Stimulated activated naive B cell treated with anti-CD40 and anti-IgM and Interleukin-4, amounts not matched to agents 10 μg/mL and 1 μg/mL and 100 μg/mL, for 72 hours (primary cell): ENCODE measurements at places on chromosomes 2 and 18.

DNA sequence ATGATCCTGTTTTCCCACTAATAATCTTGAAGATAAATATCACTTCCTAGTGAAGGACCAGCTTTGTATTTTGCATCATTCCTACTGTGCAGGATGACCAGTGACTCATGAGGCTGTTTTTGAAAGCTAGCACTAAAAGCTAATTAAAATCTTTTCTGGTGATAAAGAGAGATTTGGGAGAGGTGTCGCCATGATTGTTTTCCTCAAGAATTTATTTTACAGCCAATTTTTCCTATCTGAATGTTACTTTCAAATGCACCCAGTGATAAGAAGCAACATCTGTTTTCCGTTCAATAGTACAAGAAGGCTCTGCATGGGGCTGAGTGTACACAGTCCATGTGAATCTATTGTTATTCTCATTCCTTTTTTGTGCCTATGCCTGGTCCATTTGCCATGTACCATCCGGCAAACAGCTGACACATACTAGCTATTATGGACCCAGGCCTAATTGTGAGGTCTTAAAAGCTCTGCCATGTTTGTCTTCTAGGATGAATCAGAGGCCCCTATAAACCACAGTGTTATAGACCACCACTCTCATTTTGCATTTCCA, 28.4 kb downstream of the MEIS1 start:
- H3K4me1 ChIP-seq = no peaks in the 10 kb centered on the region
- H3K27me3 ChIP-seq = no peaks in the 10 kb centered on the region
- no peak overlapping the region for H3K4me3 ChIP-seq

DNA sequence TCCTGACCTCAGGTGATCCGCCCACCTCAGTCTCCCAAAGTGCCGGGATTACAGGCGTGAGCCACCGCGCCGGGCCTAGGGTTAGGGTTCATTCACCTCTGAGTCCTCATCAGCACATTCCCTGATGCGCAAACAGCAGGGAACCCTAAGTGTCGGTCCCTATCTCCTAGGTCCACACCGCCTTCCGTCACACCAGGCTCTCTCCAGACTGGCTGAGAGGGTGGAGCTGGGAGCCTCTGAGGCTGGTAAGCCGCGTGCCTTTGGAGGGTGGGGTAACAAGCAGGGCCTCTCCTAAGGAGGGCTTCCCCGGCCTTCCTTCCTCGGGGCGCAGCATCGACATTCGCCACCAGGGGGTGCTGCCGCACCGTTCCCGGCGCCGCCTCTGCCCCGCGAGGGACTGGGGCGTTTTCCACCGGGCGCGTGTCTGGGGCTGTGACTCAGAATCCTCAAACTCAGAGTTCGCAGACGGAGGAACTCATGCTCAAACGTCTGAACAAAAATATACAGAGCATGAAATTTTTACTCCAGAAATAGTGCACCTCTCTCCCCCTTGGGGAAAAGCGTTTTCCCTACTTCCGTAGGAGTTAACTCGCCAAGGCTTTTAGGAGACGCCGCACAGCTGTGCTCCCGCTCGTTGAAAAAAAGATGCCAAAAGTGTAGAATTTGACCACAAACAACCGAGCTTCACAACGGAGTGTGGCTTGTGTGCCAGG, 63.9 kb upstream of the ASAP2 start:
- peak; percentile 81 for DNase-seq
- H3K4me3 ChIP-seq = peak overlapping the region; percentile 19

- peak overlapping the region; percentile 56 for H3K27ac ChIP-seq
- peak overlapping the region; percentile 2 for H3K4me3 ChIP-seq
- H3K4me1 ChIP-seq = peaks cover 10% of the 10 kb centered on the region
- peaks cover 5% of the 10 kb centered on the region for H3K36me3 ChIP-seq
- H3K27me3 ChIP-seq = peaks cover 15% of the 10 kb centered on the region
- DNase-seq = no peak
These were observed 36.7 kb downstream of the SLC9A4 start for GRCh38 chr2:102509749-102510148.

GRCh38 chr2:97936199-97936598, 59.5 kb downstream of the TMEM131 start:
- H3K4me1 ChIP-seq = peaks cover 90% of the 10 kb centered on the region
- DNase-seq = no peak
- peak overlapping the region; percentile 56 for H3K4me3 ChIP-seq
- H3K27me3 ChIP-seq = no peaks in the 10 kb centered on the region
- peaks cover 13% of the 10 kb centered on the region for H3K36me3 ChIP-seq

- no peaks in the 10 kb centered on the region for H3K36me3 ChIP-seq
- DNase-seq = no peak
- H3K4me1 ChIP-seq = no peaks in the 10 kb centered on the region
- no peak overlapping the region for H3K4me3 ChIP-seq
- peaks cover 54% of the 10 kb centered on the region for H3K27me3 ChIP-seq
These were observed 296.5 kb upstream of the THSD7B start for GRCh38 chr2:136468799-136469369.

GRCh38 chr2:194661431-194661830, 995.6 kb upstream of the SLC39A10 start:
- no peaks in the 10 kb centered on the region for H3K27me3 ChIP-seq
- DNase-seq = no peak
- H3K4me3 ChIP-seq = no peak overlapping the region
- H3K36me3 ChIP-seq = no peaks in the 10 kb centered on the region
- no peaks in the 10 kb centered on the region for H3K4me1 ChIP-seq

DNA sequence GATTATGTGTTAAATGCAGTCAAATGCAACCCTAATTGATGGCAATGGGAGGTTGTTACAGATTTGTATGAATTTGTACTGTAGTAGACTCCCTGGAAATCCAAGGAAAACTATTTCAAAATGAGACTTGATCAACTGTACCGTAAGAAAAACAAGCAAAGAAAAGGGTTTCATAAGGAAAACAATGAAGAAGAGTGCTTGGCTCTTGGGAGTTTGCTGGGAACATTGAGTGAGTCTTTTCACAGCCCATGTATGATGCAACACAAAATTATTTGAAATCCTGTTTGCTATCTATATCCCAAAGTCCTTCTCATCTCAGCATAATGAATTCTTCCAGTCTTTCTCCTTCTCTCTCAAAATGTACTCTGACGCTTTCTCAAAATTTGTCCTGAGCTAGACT, 67.0 kb upstream of the OSR1 start:
- no peaks in the 10 kb centered on the region for H3K36me3 ChIP-seq
- peaks cover 4% of the 10 kb centered on the region for H3K27me3 ChIP-seq
- H3K4me3 ChIP-seq = no peak overlapping the region

DNA sequence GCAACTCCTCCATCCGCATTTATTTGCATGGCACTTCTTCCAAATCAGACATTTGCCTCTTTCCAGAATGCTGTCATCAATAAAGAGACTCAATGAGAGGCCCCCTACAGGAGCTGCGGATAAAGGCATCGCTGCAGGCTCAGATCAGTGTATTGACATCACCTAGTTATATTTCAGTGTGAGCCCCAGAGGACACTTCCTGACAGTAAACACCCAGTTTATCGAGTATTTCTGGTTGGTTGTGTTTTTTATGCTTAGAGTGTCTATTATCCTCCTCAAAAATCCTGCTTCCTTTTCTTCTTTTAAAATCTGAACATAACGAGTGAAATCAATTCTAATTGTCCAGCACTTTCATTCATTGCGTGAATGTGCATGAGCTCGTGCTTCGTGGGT, 38.8 kb downstream of the NRP2 start:
- peaks cover 8% of the 10 kb centered on the region for H3K36me3 ChIP-seq
- DNase-seq = no peak
- no peaks in the 10 kb centered on the region for H3K27me3 ChIP-seq
- no peak overlapping the region for H3K4me3 ChIP-seq
- H3K4me1 ChIP-seq = peaks cover 27% of the 10 kb centered on the region

DNA sequence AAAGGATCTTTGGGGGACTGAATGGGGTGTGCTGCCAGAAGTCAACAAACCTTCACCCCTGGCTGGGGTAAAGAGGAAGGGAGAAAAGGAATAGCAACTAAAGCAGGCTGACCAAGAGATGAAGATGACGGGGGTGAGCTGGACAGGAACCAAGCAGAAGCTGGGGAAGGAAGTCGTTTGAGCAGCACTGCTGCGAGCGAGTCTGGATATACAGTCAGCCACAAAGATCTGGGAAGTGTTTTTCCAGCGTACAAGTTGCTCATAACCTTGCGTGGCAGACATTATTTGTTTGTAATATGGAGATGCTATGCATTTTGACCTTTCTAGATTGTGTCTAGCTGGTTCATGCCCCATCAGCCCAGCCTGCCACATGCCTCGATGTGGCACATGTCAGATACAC, 71.2 kb downstream of the EIF2AK3 start:
- no peak overlapping the region for H3K4me3 ChIP-seq
- no peak for DNase-seq
- H3K4me1 ChIP-seq = peaks cover 5% of the 10 kb centered on the region
